Fibroblast of skin of scalp (primary cell): ENCODE measurements at places on chromosomes 2 and 18.

DNA sequence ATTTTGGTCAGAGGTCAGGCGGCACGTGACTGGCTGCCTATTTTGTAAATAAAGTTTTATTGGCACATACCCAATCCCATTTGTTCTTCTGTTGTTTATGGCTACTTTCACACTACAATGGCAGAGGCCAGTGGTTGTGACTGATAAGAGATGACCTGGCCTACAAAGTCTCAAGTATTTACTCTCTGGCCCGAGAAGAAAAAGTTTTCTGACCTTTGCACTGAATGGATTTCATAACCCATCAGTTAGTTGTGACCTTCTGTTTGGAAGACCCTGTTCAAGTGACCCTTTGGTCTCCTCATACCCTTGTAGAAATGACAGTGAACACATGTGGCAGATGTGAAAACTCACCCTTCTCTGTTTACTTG, 121.4 kb upstream of the MGAT5 start:
- DNase-seq: no peak

GRCh38 chr2:158125756-158126498, 24.3 kb downstream of the UPP2 start:
- no peak for DNase-seq

DNA sequence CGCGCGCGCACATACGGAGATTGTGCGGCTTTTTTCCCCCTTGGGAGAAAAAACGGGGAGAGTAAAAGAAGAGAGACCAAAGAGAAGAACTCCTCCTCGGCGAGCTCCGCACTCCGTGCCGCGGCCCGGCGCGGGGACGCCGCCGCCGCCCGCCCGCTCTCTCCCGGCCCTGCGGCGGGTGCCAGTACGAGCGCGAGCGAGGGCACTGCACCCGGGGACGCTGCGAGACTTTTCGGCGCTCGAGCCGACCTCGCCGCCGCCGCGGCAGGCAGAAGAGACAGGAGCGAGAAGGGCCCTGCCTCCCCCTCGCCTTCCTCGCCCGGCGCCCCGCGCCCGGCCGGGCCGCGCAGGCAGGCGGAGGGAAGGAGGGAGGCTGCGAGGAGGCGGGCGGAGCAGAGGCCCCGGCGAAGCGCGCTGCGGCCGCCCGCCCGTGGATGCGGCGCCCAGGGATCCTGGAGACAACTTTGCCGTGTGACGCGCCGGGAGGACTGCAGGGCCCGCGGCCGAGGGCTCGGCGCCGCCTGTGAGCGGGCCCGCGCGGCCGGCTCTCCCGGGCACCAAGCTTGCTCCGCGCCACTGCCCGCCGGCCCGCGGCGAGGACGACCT, 857 bp upstream of the INHBB start:
- DNase-seq: no peak

- DNase-seq: no peak
Observed at GRCh38 chr18:579238-579637, 942 bp upstream of the CETN1 start.

DNA sequence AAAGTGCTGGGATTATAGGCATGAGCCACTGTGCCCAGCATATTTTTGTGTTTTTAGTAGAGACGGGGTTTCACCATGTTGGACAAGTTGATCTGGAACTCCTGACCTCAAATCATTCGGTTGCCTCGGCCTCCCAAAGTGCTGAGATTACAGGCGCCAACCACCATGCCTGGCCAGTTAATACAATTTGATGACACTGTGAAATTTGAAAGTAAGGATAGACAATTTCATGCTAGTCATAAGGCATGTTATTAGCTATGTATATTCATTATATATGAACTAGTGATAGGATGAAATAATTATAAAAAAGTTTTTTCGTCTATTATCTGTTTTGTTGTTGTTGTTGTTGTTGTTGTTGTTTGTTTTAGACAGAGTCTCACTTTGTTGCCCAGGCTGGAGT, 8.6 kb upstream of the RIF1 start:
- no peak for DNase-seq
